ENCODE measurements at places on chromosomes 12 and 14.

GRCh38 chr12:6423267-6424007 is 21.3 kb upstream of the CD27 start:
- DNase-seq: peak; percentile 97

GRCh38 chr12:47995981-47996401 is 8.3 kb downstream of the COL2A1 start:
- no peak for DNase-seq

- DNase-seq: no peak
Measured at GRCh38 chr12:14430394-14430986, 65.0 kb downstream of the ATF7IP start.

DNA sequence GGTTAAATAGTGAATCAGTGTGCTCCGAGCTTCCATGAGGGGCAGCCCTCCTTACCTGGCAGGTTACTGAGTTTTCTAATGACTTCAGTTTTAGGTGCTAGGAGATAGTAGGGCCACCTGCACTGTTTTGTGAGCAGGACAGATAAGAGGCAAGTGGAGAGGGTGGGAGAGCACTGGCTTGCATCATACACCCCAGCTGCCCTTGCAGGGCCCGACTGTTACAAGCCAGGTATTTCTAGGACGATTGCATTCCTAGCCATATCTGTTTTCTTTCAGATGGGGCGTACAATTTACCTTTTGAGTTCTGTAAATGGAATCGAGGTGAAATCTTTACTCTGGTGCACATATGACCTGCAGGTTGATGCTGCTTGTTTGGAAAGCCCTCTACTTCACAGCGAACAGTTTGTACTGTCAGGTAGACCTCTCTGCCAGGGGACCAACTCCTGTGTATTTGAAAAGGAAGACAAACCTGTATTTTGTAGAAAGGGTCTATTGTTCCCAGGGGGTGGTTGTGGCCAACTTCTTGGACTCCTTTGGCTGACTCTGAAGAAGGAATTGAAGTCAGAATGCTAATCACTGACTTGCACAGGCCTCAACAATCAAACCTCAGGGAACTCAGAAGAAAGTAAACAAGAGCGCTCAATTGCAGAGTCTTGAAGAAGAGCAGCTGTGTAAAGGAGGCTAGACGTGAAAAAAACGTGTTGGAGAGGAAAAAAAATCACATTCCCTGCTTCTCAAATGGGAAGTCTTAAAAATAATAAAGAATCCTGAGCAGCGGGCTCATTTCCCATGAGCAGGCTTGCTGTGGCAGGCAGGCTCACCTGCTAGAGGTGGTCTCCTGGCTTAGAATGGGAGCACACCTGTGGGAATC is 57.3 kb downstream of the ETV6 start:
- no peak for DNase-seq

DNA sequence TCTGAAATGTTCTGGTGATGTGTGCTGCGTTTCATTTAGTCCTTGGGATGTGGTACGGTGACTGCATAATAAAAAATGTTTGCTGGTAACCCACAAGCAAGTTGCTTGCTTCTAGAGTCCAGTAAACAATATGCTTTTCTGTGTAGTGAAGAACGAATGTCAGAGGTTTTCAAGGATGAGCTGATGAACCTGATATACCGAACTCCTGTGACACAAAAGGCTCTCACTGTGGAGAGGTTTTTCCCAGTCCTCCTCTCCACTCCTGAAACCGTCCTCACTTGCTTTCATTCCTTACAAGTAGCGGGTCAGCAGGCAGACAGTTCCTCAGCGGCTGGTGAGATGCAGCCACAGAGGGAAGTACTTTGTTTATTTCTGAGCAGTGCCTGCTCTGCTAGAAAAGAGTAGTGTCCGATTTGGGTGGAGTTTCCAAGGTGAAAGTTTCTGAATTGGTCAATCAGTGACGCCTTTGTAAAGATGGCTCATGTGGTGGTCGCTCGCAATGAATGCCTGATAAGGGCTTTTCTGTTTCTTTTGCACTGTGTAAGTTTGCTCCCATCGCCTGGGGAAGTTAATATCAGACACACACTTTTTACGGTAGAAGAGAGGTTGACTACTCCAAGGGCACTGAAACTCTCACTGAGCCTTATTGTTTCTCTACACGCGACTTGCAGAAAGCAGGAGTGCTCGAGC is 3.0 kb downstream of the ETV6 start:
- peak; percentile 75 for DNase-seq

GRCh38 chr14:68820999-68821683 is 28.3 kb upstream of the ZFP36L1 start:
- DNase-seq: no peak

DNA sequence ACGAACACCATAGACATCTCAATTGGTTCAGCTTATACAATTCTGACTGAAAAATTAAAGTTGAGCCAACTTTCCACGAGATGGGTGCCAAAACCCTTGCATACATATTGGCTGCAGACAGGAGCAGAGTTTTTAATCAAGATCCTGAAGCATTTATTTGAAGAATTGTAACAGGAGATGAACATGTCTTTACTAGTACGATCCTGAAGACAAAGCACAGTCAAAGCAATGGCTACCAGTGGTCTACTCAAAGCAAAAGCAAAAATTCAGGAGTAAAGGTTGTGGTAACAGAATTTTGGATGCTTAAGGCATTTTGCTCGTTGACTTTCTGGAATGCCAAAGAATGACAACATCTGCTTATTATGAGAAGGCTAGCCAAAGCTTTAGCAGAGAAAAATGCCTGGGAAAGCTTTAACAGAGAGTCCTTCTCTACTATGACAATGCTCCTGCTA is 20.7 kb downstream of the ZDHHC17 start:
- no peak for DNase-seq

DNA sequence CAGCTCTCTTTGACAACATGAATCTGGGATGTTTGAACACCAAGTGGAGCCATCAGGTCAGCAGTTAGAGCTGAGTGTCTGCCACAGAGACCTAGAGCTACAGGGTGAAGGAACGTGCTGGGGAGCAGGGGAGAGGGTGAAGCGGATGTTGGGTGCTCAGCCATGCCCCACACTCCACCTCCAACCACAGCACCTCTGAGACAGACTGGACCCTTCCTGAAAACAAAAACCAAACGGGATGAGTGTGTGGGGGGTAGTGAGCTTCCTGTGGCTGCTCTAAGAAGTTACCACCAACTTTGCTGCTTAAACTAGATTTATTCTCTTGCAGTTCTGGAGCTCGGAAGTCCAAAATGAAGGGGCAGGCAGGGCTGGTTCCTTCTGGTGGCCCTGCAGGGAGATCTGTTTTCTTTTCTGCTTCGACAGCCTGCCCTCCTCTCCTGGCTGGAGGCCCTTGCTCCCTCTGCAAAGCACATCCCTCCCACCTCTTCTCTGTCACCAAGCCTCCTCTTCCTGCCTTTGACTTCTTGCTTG is 5.6 kb upstream of the GOLGA3 start:
- DNase-seq: no peak

DNA sequence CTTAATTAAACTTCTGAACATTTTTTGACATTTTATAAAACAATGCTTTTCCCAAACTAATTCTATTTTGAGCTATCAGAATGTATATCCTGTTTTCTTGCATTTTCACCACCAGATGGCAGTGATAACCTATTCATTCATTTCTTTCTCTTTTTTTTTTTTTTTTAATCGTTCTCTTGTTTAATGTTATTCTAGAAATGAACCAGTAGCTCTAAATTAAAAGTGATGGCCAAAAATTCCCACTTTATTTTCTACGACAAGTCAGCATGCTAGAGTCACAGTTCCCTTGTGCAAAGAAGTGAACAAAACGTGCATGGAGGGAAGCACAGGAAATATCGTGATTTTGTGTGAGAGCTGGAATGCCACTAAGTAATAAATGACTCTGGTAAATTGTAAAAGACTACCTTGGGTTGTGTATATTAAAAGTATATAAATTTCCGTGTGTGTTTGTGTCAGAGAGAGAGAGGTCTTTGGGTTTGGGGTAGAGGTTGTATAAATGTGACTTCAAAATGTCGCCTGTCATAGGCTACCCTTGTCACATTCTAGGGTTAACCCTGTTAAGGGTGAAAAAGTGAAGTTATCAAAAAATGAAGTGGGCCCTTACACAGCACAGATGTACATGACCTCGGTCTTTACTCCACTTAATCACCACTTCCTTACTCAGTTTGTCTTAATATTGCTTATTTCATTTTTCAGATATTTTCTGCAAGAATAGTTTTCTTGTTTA is 40.4 kb upstream of the LDHB start:
- DNase-seq: peak; percentile 58

DNA sequence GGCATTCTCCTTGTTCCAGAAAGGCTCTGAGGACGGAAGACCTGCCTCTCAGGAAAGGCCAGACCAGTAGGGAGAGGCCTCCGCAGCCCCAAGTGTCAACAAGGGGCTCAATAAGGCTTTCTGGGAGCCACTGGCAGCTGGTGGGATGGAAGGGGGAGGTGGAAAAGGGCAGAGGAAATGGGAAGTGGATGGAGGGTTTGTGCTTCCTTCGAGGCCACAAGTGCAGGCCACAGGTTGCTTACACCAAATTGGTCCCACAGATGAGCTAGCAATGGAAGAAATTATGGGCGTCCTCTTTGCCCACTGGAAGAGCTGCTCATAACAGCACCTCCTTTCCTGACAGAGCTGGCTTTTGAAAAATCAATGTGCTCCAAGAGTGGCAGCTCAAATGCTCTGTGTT is 28.2 kb downstream of the P2RX4 start:
- no peak for DNase-seq

GRCh38 chr14:94673781-94674231 is 61.6 kb downstream of the SERPINA3 start:
- no peak for DNase-seq

GRCh38 chr12:24742378-24742777 is 206.5 kb downstream of the BCAT1 start:
- peak; percentile 46 for DNase-seq

- no peak for DNase-seq
Measured at GRCh38 chr12:43835264-43835655, 621 bp upstream of the TMEM117 start.

GRCh38 chr14:22877000-22877501 is 5.5 kb downstream of the LRP10 start:
- DNase-seq: no peak

- DNase-seq: peak; percentile 65
Measured at GRCh38 chr12:79689477-79690141, 1.2 kb downstream of the PAWR start.
